ENCODE measurements at places on chromosomes 1 and 21.

GRCh38 chr1:41850029-41850428, 68.7 kb downstream of the HIVEP3 start:
- DNase-seq, result no peak

DNA sequence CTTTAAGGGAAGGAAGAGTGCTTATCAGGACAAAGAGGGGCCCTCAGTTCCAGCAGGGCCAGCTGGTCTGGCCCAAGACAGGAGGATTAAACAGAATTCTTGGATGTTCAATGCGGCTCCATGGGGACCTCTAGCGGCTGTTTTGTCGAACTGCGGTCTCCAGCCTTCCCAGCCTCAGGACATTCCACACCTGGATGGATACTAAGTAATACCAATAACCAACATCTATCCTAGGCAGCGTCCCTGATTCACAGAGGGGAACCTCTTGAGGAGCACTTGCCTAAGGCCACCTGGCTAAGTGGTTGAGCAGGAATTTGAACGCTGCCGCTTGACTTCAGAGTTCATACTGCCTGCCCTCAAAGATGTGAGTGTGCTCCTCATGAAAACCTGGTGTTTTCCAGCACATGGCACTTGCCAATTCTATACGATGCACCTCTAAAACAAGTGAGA, 15.5 kb upstream of the CD247 start:
- peak; percentile 24 for DNase-seq

DNA sequence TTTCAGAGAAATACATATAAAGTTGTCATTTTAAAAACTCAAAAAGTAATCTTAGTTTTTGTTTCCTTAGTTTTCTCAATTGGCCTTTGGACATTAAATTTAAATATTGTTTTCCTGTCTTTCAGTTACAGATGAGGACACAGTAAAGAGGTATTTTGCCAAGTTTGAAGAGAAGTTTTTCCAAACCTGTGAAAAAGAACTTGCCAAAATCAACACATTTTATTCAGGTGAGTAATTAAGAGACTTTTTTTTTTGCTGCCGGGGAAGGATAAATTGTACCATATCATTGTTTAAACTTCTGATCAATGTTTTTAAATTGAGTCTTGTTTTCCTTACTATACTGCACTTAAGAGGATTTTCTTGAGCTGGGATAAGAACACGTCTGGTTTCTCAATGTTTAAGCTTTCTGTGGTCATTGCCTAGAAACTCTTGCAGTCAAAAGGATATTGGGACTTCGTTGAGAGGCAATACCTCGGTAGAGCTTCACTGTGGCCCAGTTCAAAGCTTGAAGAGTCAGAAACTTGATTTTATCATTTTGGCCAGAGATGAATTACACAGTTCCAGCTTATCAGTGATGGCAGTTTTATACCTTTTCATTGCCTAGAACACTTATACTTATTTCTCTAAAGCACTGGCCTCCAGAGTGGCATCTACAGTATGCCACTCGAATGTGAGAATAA, 124.9 kb upstream of the KIAA1614 start:
- DNase-seq, result no peak

- DNase-seq, result no peak
Measured at GRCh38 chr1:197884173-197884572, 18.3 kb upstream of the C1orf53 start.

DNA sequence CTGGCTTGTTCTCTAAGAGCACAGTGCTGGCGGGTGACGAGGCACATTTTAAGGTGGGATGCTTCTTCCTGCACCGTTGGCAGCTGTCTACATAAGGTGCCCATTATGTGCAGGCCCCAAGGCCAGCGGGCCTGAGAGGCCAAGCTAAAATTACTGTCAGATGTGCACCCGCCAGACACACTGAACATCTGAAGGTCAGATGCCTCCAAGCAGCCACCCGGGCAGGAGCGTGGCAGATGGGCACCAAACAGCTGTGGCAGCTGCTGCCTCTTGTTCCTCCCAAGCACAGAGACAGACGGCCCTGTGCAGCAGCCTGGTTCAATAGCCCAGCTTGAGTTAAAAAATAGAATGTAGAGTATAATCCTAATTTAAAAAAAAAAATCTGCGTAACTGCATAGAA, 211.9 kb upstream of the EDN2 start:
- no peak for DNase-seq

- no peak for DNase-seq
Measured at GRCh38 chr21:46637952-46638746, 2.7 kb downstream of the PRMT2 start.

DNA sequence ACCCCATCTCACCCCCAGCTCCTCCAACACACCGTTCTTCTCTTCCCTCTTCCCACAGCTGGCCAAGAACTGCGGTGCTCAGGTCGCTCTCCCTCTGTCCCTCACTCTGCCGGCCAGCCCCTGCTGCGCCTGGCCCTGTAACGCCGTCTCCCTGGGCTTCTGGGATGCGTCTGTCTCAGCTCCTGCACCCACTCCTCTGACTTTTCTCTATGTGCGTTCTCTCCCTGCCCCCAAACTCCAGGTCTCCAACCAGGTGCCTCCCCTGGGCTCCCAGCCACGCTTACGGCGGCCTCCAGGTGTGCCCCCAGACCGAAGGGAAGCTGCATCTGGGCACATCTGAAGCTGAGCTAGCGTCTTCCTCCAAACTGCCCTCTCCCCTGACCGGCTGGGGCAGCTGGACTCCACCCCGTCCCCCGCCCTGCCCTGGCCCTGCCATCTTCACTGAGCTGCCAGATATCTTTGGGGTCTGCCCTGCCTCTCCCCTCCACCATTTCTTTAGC, 2.6 kb downstream of the KRTAP10-12 start:
- no peak for DNase-seq

- DNase-seq, result no peak
Measured at GRCh38 chr1:201710632-201711597, 118.0 kb upstream of the IPO9 start.

DNA sequence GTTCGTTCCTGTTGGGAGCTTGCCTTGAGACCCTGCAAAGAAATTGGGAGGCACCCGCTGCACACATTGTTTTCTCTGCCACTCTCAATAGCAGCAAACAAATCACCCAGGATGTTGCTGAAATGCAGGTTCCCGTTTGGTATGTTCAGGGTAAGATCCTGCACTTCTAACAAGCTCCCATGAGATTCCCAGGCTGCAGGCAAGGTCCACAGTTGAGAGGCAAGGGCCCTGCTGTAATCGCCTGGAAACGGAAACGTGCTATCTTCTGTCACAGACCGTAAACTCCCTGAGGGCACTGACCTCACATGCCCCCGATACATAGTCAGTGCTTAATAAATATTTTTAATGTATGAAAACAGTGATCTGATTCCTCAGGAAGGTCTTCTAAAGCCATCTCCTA, 37.8 kb downstream of the XCL1 start:
- DNase-seq, result no peak

- no peak for DNase-seq
Measured at GRCh38 chr1:234546890-234547788, 62.8 kb downstream of the IRF2BP2 start.

- DNase-seq, result no peak
Measured at GRCh38 chr1:8378178-8378577, 60.3 kb downstream of the SLC45A1 start.

- DNase-seq, result no peak
Measured at GRCh38 chr1:231844986-231845502, 218.5 kb downstream of the DISC1 start.

DNA sequence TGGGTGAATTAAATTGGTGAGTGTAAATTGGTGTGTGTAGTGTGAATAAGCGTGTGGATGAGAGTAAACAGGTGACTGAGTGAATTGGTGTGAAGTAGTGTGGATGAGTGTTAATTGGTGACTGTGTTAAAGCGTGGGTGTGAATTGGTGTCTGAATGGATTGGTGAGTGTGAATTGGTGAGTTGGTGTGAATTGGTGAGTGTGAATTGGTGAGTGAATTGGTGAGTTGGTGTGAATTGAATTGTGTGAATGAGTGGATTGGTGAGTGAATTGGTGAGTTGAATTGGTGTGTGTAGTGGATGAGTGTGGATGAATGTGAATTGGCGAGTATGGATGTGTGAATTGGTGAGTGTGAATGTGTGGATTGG, 8.3 kb downstream of the AURKAIP1 start:
- no peak for DNase-seq

GRCh38 chr1:2392686-2393085, 1.0 kb downstream of the RER1 start:
- DNase-seq, result no peak

DNA sequence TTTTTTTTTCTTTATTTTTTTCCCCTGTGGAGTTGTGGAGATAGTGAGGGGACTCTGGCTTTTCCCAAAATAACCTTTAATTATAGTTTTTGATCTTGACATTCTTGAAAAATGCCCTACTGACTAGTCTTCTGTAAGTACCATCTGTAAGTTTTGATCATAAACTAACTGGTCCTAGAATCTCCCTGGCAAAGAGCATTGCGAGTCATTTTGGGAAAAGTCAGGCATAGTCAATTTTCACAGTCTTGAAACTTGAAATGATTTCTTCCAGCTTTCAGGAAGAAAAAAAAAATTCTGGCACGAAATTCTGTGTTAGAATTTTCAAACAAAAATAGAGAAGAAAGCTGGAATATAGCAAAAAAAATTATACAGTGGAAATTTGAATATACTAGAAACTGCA, 181.2 kb upstream of the SNX7 start:
- DNase-seq, result no peak

- DNase-seq, result no peak
Measured at GRCh38 chr1:49016030-49016977, 239.6 kb upstream of the BEND5 start.

DNA sequence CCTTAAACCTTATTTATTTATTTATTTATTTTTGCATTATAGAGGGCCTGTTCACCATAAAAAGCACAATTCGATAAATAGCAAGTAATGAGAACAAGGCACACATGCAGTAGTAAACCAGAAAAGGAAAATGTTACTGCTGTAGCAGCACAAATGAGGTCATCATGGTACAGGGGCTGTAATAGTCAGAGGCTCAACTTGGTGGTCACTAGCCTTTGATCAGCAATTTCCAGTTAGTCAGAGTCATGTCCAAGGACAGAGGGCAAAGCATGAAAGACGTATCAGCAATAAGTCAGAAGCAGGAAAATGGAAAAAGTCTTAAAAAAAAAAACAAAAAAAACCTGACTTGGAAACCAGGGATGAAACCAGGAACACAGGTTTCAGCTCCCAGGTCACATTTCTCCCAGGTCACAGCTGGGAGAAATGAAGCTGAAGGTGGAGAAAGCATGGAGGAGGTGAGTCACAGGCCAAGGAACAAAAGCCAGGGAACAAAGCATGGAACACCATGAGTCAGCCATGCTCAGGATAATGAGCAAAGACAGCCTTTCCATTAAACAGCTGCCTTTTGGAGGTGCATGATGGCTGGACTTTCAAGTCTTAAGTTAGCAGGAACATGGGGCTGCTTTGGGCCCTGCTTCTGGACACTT, 556.3 kb downstream of the LTN1 start:
- peak; percentile 87 for DNase-seq

- no peak for DNase-seq
Measured at GRCh38 chr1:19333587-19334354, 21.6 kb downstream of the SLC66A1 start.

DNA sequence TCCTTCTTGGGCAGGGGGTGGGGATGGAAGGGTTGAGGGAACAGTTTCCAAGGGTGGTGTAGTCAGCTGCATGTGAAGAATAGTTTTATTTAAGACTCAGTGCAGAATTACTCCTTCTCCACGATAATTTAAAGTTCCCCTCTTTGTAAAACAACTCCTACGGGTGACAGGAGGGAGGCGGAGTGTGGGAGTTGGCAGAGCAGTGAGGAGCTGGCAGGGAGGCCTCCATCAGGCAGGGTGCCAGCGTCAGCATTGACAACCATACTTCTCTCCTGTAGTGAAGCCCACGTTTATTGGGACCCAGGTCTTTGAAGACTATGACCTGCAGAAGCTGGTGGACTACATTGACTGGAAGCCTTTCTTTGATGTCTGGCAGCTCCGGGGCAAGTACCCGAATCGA, 93.8 kb downstream of the MTR start:
- no peak for DNase-seq

- no peak for DNase-seq
Measured at GRCh38 chr1:83673312-83673711, 325.6 kb downstream of the TTLL7 start.

DNA sequence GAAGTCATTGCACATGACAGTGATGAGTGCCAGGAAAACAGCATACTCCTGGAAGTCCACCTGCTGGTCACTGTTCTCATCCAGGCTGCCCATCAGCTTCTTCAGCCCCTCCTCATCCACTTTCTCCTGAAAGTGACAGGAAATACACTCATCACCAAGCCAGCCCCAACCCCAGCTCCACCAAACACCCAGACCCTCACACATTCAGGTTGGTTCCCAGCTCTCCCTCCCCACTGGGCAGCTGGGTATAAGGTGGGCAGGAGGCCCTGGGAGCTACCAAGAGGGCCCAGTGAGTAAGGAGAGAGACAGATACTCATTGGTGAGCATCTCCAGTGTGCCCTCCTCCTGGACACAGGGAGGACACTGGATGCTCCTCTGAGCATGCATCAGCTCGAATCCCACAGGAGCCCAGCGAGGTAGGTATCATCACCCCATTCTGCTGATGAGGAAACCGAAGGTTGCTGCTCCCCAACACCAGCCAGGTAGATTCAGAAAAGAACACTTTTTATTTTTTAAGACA, 4.1 kb downstream of the S100A2 start:
- DNase-seq, result no peak

GRCh38 chr1:182149411-182149965, 88.0 kb upstream of the ZNF648 start:
- DNase-seq, result peak; percentile 30

GRCh38 chr1:93107395-93107794, 28.3 kb downstream of the MTF2 start:
- no peak for DNase-seq

GRCh38 chr1:147717051-147717705, 43.2 kb downstream of the GJA5 start:
- DNase-seq, result no peak

DNA sequence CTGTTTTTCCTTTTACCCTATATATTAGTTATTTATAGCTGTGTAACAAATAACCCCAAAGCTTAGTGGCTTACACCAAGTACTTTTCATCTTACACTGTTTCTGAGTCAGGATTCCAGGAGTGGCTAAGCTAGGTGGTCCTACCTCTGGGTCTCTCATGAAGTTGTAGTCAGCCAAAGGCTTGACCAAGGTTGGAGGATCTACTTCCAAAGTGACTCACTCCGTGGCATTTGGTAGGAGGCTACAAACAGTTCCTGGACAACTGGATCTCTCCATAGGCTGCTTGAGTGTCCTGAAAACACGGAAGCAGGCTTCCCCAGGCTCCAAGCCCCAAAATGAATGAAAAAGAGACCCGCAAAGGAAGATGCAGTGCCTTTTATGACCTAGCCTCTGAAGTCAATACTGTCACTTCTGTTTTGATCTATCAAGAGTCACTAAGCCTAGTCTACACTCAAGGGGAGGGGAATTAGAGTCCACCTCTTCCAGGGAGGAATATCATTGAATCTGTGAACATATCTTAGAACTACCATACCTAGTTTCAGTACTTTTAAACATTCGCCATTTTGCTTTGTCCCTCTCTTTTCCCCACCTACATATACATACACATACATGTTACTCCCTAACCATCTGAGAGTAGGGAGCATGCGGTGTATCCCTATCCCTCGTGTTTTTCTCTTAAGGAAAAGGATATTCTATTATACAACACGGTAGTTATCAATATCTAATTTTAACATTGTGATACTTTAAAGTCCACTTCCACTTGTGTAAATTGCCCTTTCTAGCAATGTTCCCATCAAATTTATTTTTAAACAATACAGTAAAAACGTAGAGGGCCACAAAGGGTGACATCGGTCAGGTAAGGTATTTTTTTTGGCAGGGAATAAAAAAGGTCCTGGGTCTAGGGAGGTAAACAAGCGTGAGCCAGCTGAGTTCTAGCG, 67.2 kb downstream of the SLC35A3 start:
- no peak for DNase-seq
